Naive B cell (primary cell): ENCODE measurements at places on chromosomes 2 and 18.

DNA sequence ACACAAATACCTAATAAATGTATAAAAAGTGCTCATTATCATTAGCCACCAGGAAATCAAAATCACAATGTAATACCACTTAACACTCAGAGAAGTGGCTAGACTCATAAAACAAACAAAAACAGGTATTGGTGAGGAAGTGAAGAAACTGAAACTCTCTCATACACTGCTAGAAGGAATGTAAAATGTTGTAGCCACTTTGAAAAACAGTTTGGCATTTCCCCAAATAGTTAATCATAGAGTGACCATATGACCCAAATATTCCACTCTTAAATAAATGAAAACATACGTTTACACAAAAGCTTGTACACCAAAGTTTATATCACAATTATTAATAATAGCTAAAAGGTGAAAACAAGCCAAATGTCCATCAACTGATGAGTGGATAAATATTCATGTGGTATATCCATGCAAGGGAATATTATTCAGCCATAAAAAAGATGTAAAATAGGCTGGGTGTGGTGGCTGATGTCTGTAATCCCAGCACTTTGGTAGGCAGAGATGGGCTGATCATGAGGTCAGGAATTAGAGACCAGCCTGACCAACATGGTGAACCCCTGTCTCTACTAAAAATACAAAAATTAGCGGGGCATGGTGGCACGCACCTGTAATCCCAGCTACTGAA, 86.2 kb upstream of the COL5A2 start:
- DNase-seq, result no peak

- DNase-seq, result no peak
These were observed 8.7 kb upstream of the SERPINB13 start for GRCh38 chr18:63578357-63578958.

GRCh38 chr2:48200620-48201293, 294.5 kb upstream of the FBXO11 start:
- DNase-seq, result no peak

- no peak for DNase-seq
These were observed 33.8 kb downstream of the RNF144A start for GRCh38 chr2:6951046-6951445.

DNA sequence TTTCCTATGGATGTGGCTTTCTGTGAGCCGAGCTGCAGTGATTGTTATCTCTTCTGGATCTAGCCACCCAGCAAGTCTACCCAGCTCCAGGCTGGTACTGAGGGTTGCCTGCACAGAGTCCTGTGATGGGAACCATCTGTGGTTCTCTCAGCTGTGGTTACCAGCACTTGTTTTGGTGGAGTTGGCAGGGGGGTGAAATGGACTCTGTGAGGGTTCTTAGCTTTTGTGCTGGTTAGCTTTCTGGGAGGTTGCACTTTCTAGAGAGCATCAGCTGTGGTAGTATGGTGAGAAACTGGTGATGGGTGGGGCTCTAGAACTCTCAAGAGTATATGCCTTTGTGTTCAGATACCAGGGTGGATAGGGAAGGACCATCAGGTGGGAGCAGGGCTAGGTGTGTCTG, 45.4 kb upstream of the MYL1 start:
- DNase-seq, result no peak

GRCh38 chr2:96154506-96155380, 9.5 kb upstream of the DUSP2 start:
- no peak for DNase-seq

DNA sequence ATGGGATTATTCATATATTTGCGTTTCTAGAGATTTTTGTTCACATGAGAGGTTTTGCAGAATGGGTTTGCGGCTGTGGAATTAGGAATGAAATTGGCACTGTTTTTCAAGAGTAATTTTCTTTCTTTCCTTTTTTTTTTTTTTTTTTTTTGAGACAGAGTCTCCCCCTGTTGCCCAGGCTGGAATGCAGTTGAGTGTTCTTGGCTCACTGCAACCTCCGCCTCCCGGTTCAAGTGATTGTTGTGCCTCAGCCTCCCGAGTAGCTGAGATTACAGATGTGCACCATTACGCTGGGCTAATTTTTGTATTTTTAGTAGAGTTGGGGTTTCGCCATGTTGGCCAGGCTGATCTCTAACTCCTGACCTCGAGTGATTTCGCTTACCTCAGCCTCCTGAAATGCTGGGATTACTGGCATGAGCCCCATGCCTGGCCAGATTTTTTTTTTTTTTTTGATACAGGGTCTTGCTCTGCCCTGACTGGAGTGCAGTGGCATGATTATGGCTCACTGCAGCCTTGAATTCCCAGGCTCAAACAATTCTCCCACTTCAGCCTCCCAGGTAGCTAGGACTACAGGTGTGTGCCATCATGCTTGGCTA, 65.3 kb downstream of the MIB1 start:
- no peak for DNase-seq

DNA sequence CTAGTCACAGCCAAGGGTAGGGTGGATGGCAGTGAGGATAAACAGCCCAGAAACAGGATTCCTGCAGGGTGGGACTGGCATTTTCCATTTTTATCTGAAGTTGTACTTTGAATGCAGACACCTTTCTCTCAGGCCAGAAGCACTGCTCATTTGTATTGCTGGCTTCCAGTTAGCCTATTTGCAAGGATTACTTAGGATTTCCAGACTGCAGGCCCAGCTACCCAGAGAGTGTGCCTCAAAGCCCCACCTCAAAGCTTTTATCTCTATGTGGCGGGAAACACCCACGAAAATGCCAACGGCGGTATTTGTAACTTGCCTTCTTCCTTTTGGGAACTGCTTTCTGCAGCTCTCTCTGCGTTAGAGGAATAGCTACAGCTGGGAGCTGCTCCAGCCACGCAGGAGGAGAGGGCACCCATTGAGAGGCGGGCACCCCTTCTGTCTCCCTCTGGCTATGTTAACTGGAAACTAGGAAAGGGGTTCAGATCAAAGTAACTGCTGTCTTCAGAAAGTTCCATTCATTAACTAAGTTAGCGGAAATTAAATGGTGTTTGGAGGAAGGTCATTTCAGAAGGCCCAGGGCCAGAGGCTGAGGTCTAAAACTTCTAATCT, 144.9 kb downstream of the TGIF1 start:
- no peak for DNase-seq

DNA sequence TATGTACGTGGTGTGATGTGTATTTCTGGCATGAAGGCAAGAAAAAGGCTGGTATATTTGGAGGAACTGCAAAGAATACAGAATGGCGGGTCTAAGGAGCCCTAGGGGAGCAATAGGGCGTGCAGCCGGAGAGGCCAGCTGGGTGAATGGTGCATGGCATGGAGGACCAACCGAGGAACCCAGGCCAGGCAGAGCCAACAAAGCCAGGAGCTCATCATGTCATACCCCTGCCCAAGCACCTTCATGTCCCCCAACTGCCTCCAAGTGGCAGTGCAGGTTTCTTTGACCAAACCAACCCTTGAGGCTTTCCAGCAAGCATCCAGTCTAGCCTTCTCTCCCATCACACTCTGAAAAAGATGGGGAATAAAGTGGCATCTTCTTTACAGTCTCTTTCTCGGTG, 8.9 kb upstream of the KCNK3 start:
- no peak for DNase-seq

- DNase-seq, result no peak
These were observed 21.3 kb upstream of the NCK2 start for GRCh38 chr2:105723431-105723830.

DNA sequence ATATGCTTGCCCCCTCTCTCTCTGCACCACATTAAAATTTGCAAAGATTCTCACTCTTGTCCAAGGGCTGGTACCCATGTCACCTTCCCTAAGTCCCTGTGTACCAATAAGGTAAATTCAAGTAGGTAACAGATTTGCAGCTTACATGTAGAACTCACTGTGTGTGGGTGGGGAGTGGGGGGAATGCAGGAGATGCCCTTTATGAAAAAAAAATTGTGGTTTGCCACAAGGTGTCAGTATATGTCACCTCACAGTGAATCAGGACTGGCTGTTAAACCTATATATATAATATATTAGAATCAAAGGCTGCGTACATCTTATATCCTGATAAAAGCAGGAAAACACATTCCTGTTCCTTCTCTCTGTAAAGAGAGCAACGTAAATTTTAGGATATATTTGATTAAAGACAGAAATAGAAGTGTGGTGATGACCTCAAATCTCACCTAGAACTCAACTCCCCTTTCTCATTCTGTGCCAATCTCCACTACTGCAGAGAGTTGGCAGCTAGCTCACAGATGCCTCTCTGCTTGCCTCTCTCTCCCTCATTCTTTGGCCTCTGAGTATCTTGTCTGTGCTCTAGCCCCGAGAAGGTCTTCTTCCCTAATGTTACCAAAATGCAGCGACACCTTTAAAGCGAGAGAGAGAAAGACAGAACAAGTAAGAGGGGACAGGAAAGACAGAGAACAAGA, 536 bp downstream of the XDH start:
- no peak for DNase-seq

GRCh38 chr2:197875763-197876162, 71.4 kb downstream of the PLCL1 start:
- DNase-seq, result no peak

- DNase-seq, result no peak
These were observed 9.0 kb downstream of the TMEM214 start for GRCh38 chr2:27041752-27042151.

DNA sequence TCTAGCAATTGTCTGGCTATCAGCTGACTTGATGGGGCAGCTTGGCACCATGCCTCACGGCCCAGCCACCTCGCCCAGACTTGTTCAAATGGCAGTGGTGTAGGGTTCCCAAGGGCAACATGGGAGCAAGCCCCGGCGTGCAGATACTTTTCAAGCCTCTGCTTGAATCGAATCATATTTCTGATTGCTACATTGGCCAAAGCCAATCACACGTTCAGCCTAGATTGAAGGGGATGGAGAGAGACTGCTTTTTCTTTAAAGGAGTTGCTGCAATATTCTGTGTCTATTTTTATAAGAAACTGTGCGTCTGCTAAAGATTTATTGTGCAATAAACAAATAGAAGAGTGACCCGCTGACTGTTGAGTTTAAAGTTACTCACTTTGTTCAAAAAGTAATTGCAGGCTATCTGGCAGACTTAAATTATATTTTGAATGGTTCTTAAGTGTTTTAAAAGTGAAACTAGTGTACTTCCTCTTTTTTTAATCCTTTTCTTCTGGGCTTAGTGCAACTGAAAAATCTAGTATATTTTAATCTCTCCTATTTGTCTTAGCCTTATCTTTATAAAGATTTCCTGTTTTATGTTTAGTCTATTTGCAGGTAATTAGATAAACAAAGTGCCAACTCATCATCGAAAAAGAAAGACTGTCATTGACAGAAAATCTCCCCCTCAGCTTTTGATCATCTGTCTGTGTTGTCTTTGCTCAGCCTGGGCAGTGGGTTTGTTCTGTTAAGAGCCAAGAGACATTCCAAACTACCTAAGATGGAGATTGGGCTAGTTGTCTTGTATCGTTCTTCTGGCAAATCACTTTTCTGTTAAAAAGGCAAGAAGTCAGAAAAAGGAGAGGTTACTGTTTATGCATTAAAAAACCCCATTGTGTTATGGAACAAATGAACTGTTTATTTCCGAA, 156.1 kb downstream of the TPGS2 start:
- no peak for DNase-seq

DNA sequence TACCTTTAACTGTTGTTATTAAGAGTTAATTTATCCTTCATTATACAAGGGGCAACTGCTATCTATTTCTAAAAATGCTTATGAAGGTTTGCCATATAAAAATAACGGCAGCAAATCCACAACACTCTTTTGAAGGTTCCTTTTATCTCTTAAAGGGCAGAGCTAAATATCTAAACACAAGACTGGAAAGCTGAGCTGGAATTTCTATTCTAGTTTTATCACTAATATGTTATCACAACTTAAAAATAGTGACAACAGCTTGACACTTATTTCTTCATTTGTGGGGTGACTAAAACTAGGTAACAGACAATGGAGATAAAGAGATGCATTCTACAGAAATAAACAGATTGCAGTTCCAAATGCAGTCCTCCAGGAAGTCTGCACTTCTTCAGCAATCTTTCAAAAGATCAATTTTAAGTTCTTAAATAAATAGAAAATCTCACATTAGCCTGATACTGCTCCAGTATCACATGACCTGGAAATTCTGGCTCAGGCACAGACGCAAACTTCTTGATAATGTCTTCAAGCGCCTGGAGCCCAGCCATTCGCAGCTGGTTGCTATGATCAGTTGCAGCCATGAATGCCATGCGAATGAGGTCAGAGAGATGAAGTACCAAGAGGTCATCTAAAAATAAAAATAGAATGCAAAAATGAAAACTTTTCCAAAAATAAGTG, 54.0 kb upstream of the STRN start:
- DNase-seq, result no peak

GRCh38 chr2:188664951-188665595, 309.1 kb upstream of the COL3A1 start:
- no peak for DNase-seq

DNA sequence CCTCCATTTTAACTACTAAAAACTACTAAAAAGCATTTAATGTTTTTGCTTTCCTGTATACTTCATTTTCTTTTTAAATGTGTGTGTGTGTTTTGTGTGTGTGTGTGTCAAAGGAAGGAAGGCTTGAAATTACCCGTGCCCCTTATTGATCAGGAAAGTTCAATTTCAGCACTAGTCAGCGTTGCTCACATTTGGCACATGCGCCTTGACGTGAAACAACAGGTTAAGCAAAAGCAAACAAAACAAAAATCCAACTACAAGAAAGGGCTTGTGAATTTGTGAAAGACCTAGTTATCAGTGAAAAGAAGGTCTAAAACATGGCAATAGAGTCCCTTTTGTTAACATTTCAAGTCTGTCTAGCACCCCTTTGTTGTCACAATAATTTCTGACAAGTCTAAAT, 72.5 kb downstream of the KCNH7 start:
- DNase-seq, result no peak

DNA sequence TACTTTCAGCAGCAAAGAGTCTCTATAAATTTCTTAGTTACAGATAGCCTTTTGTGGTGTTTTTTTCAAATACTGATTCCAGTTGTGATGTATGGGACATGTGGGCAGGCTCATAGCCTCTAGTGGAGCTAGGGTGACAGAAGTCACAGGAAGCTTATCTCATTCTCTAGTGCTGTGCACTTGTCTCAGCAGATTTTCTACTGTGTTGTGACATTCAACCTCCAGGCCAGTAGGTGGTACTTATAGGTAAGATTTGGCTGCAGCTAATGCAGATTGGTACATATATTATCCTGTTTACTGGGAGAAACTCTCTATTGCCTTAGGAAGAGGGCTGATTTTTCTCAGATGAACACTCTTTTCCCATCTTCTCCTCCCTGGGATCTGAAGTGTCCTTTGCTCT, 176.2 kb downstream of the CALCRL start:
- no peak for DNase-seq

DNA sequence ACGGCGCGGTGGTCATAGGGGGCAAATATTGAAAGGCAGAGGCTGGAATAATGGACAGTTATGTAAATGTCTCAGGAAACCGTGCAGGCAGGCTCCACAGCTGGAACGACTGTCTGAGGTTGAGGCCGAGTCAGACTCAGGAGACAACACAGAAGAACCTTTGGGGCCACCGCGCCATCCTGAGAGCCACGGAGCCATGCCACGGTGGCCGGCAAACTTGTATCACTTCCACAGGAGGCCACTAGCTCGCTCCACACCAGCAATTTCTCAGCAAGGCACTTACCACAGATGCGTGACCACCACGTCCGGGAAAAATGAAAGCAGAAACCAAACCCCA, 156.7 kb upstream of the SALL3 start:
- no peak for DNase-seq

GRCh38 chr2:191598296-191598695, 79.6 kb upstream of the NABP1 start:
- no peak for DNase-seq

GRCh38 chr2:21155365-21156136, 31.8 kb downstream of the TDRD15 start:
- DNase-seq, result no peak
